Kidney (tissue), 22 donors: ENCODE measurements at places on chromosomes 3 and 15. TPM values are rescaled to one million over a fixed set of nuclear protein-coding genes. Genes with fewer than 3 reads are reported as not detected.

EXD1 gene
- not detected for total RNA-seq

NR2E3 gene
- total RNA-seq: 0.19 TPM

IL20RB gene
- 0.79 TPM for total RNA-seq

TIMP4 gene
- total RNA-seq: 7.6 TPM

GNAT1 gene
- not detected for total RNA-seq

TGM4 gene
- not detected for total RNA-seq

SKOR1 gene
- 0.57 TPM for total RNA-seq

CCDC66 gene
- 31.3 TPM for total RNA-seq

SPINK8 gene
- not detected for total RNA-seq

B3GNT5 gene
- total RNA-seq: 9.9 TPM

MEGF11 gene
- 41.8 TPM for total RNA-seq

TRIM42 gene
- total RNA-seq: not detected

PDCD7 gene
- 21.5 TPM for total RNA-seq
